ENCODE measurements at places on chromosomes 7 and 10.

DNA sequence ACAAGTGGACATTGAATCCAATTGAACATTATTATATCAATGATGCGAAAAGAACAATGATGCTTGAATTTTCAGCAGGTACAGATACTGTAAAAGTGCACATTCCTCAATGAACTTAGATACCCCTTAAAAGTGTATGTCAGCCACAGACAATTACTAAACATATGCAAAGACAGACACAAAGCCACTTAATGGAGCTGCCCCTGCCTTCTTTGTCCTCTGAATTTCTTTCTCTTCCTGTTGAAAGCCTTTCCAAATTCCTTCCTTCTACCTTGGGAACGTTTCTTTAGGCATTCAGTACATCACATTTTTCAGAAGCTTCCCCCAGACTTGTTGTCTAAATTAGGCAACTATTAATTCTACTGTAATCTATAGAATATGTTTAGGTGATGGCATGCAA is 706.8 kb upstream of the MBL2 start:
- DNase-seq = no peak

- no peak for DNase-seq
These were observed 67.1 kb downstream of the MTURN start for GRCh38 chr7:30201921-30202320.

DNA sequence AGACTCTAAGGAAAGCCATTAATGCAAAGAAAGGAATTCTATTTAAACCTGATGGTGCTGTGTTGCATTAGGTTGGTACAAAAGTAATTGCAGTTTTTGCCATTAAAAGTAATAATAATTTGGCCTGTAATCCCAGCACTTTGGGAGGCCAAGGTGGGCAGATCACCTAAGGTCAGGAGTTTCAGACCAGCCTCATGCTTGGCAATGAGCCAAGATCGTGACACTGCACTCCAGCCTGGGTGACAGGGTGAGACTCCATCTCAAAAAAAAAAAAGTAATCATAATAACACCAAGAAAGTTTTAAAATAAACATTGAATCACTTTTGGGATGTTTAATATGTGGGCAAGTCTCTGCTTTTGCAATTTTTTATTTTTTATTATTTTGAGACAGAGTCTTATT is 107.3 kb upstream of the FRMD4A start:
- no peak for DNase-seq

DNA sequence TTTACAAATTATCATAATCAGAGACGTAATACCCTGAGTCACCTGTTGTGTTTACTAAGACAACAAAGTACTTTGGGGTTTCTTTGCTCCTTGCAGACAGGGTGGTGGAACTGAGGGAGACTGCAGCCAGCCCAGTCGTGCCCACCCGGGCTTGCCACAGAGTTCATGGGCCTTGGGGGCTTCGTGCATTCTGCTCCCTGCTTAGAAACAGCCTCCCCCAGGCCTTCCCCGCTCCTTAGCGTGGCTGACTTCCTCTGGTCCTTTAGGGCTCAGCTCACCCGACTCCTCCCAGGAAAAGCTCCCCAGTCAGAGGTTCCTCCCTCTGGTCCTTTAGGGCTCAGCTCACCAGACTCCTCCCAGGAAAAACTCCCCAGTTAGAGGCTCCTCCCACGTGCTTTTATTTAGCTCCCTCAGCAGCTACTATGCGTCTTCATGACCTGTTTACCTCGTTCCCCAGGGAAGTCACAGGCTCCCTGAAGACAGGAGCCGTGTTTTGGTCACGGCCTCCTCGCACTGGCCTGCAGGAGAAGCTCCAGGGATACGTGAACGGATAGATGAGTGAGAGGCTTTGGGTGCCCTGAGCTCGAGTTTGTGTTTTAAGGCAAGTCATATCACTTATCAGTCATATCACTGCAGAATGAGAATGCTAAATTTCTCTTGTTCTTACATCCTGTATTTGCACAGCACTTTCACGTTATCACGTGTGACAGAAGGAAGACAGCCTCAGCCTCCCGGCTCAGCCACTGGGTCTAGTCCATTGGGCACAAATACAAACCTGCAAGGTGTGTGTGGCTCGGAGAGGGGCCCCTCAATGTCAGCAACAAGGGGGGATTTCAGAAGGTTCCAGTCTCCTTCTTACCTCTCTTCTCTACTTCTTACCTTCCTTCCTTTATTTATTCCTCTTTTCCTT is 52.7 kb upstream of the VIPR2 start:
- no peak for DNase-seq

DNA sequence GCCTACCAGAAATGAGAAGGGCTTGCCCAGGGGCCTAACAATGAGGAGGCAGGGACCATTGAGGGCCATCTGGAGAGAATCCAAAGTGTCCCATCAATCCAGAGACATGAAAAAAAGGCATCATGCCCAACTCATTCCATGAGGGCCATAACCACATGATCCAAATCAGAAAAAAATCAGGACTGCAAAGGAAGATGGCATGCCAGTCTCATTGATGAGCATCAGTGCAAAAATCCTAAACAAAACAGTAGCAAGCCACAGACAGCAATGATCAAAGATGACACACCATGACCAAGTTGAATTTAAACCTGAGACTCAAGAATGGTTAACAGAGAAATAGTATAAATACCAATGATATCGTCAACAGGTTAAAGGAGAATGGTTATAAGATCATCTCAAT is 7.0 kb upstream of the CYP3A4 start:
- DNase-seq = no peak

DNA sequence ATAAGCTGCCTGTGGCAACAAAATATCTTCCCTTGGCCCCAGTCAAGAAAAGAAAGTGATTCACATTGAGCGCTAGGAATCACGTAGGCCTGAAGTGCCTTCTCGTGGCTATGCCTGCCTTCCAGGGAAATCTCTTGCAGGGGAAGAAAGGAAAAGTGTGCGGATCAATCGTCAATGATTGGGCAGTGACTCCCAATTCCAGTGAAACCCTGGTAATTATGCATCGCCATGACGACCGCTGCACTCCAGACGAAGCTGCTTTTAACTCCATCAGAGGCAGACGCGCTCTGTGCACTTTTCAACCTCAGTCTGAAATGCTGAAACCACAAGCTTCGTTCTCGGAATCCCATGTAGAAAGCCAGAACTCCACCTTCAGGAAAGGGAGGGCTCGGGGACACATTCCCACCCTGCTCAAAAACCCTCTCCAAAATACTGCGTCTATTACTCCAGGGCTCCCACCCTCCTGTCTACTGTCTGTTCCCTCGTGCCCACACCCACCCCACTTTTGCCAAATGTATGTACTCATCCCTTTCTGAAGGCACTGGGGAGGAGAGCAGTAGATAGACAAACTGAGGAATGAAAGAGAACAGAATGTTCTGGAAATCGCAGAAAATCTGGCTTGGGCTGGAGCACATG is 24.2 kb upstream of the PRKAG2 start:
- DNase-seq = no peak

GRCh38 chr7:137003566-137003965 is 135.1 kb downstream of the CHRM2 start:
- DNase-seq = no peak

DNA sequence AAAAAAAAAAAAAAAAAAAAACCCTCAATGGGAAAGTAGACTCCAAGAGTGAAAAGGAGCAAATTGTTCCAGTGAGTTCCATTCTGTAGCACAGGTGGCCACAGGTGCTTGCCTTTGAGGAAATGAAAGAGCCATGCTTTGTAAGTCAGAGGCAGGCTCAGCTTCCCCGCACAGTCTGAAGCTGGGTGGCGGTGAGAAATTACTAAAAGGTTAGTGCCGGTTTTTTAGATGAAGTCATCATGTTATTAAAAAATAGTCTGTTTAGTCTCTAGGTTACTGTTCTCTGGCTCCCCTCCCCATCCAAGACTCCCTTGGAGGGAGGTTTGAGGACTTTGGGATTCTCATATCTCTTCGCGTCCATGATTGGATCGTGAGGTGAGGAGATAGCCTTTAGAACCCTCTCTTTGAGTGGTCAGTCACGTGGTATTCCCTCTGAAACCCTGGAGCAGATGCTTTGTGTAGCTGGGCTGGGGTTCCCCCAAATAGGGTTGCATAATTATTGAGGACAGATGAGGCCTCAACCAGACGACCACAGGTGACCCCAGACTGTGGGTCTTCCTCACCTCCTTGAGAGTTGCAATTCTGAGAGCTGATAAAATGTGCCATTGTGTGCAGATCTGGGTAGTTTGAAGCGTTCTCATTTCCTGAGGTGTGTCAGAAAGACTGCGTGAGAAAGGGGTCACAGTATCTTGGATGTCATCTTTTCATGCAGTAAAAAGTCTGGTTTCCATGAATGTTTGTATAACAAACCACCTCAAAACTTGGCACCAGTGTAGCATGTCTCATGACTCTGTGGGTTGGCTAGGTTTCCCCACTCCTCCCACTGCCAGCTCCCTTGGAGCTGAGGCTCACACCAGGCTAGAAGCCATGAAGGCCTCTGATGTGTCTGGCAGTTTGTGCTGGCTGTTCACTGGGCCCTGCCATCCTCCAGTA is 27.1 kb downstream of the OGDH start:
- no peak for DNase-seq

GRCh38 chr7:45574669-45575500 is 717 bp downstream of the ADCY1 start:
- DNase-seq = no peak

DNA sequence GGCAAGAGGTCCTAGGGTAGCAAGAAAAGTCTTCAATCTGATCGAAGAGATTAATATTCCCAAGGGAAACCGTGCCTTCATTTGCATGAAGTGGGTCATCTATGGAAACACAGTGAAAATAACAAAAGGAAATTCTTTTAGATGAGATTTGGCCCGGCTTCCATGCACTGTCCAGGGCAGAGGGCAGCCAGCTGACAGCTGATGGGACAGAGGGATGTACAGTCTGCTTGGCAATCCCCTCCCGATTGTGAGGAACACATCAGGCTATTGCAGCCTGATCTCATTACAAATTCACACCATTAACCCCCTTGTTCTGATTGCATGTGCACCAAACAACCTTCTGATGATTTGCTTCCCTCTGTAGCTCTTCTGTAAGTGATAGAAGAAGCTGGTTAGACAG is 105.3 kb downstream of the FRMD4A start:
- DNase-seq = no peak

DNA sequence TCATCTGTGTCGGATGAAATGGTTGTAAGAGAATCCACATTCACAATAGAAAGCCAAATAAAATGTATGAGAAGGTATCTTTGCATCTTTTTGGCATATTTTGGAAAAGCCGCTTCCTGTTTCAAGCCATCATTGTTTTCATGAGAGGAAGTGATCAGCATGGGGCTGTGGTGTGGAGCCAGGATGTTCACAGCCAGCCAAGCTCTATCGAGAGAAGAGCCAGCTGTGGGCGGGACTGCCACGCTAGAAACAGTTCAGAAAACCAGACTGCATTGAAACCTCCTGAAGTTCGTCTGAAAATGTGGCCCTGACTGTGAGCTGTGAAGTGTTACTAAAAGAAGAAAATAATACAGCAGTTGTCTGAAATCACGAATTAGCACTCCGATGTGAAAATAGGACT is 21.2 kb upstream of the NPS start:
- DNase-seq = no peak

- DNase-seq = no peak
These were observed 736 bp downstream of the MINDY4 start for GRCh38 chr7:30771880-30772425.

DNA sequence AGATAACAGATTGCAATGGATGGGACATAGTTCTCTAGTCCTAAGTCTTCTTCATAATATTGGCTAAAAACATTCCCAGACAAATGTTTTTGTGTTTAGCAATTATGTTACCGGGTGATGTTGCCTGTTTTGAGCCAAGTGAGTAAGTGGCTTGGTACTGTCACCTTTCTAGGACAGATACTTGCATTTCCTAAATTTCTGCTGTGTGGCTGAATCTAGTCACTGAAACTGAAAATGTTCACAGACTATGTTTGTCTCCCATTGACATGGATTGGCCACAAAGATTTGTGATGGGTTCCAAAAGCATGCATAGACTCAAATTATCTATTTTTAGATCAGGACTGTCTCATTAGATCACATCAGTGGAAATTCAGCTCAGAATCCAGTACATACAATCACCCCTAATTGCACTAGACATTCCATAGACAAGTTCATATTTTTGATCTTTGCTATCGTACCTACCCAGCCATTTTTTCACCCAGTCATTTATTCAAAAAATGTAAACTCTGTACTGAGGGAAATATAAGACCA is 1222.1 kb upstream of the AUTS2 start:
- DNase-seq = no peak

GRCh38 chr10:64873088-64873487 is 1351.9 kb downstream of the REEP3 start:
- DNase-seq = no peak

DNA sequence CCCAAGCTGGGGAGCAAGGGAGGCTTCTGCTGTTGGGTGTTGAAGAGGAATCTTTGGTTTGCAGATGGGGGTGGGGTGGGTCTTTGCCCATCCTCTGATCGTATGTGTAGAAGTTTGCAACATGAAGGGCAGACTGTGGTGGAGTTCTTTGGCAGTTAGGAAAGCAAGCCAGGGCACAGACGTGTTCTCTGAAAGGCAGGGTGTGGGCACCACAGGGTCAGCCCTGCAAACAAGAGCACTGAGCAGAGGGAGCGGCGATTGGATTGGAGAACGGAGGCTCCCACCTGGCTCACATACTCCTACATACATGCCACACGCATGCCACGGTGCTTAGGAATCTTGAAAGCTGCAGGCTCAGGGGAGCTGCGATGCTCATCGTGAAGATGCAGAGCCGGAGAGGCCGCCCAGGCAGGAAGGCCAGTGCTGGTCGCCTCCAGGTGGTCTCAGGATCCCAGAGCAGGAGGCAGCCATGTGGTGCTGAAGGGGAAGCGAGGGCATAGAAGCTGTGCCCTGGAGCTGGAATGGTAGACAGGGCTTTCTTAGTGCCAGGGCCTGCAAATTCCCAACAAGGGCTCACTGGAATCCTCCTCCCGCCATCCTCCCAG is 149.0 kb downstream of the MGMT start:
- no peak for DNase-seq

- DNase-seq = no peak
These were observed 44.1 kb downstream of the ZNF33B start for GRCh38 chr10:42594246-42594650.

DNA sequence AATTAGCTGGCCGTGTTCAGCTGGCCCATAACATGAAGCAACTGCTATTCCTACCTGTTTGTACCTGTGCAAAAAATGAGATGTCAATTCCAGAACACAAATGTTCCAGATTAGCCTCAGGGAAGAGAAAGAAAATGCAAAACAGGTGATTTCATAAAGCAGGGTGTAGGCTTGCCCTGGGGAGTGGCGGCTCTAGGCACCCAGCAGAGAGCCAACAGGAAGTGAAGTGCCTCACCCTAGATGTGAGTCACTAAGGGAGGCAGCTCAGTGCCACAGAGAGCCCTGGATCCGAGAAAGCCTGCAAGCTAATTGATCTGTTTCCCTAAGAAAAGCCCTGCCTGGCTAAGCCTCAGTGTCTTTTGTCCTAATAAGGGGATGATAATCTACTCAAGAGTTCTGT is 240.0 kb downstream of the ARHGAP21 start:
- no peak for DNase-seq

DNA sequence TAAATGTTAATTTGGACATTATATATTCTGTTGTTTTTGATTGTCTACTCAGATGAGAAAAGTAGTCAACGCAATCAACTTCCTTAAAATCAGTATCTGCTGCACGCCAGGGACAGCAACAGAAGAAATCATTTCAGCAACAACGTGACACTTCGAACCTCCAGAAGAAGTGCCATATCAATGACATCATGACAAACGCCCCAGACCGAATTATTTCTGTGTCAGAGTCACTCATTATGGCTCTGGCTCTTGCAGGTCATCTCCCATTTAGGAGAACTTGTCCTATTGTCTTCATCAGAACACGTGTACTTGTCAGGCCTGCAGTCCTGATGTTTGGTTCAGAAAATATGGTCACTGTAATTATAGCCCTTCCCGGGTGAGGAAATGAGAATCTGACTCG is 276.3 kb downstream of the ADARB2 start:
- DNase-seq = no peak

Measured in stimulated activated CD4-positive, alpha-beta T cell treated with anti-CD3 and anti-CD28 coated beads, Interleukin-1b, Interleukin-23, amount 100 ng/mL, for 1 hour (primary cell).